ENCODE measurements at places on chromosomes 11 and 22.

DNA sequence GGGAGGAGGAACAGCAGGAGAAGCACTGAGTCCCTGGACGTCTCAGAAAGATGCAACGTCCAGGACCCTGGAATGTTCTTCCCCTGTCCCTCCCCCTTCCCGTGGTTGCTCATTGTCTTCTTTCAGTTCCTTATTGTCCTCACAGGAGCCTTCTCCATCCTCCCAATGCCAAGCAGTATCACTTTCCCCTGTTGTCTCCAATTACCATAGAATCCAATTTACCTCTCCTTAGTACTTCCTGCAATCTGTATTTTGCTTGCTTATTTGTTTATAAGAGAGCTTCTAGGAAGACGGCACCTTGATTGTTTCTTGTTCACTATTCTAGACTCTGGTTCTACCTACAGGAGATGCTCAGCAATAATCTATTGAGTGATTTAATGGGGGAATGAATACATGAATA lies 1273.7 kb downstream of the LRRC4C start:
- DNase-seq, result no peak

DNA sequence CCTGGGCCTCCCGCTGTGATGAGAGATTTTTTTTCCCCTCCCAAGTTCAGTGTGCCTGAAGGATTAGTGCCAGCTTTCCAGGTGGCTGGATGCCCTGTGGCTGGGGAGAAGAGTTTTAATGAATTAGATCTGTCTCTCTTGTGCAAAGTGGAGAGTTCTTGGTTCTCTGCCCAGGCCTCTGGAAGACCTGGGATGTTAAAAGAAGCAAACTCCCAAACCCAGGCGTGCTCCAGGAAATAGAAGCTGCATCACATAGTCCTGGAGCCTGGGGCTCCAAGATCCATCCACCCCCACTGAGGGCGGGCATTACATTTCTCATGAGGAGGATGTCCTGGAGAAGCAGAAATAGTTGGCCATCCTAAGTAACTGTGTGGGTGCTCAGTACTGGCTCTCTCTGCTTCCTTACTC lies 30.6 kb downstream of the SDHAF2 start:
- no peak for DNase-seq

GRCh38 chr11:17014833-17015626 lies 816 bp upstream of the PLEKHA7 start:
- no peak for DNase-seq

GRCh38 chr11:116403794-116404461 lies 368.9 kb downstream of the BUD13 start:
- DNase-seq, result no peak

Measured in DMS153 (cell line).